Suppressor macrophage (primary cell): ENCODE measurements at places on chromosomes 7 and 10.

DNA sequence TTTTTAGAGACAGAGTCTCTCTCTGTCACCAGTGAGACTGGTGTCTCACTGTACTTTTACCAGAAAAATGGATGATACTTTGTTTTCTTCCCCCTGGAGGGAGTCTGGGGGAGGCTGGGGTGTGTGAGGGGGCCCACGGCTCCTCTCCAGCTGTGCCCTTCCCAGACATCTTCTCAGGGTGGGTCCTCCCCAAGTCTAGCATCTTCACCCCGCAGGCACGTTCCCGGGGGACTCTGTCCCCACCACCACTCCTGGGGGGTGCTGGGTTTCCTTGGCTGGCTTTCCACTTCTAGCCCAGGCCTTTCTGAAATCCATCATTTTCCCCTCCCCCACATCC, 61.8 kb upstream of the MKRN1 start:
- no peak for DNase-seq

GRCh38 chr10:114806562-114807391, 14.8 kb upstream of the FHIP2A start:
- DNase-seq, result no peak

- no peak for DNase-seq
Measured at GRCh38 chr7:1555046-1555812, 776 bp downstream of the TMEM184A start.

GRCh38 chr10:79344502-79345195, 2.6 kb upstream of the PPIF start:
- peak; percentile 62 for DNase-seq

- no peak for DNase-seq
Measured at GRCh38 chr10:63132651-63133055, 475 bp upstream of the NRBF2 start.

DNA sequence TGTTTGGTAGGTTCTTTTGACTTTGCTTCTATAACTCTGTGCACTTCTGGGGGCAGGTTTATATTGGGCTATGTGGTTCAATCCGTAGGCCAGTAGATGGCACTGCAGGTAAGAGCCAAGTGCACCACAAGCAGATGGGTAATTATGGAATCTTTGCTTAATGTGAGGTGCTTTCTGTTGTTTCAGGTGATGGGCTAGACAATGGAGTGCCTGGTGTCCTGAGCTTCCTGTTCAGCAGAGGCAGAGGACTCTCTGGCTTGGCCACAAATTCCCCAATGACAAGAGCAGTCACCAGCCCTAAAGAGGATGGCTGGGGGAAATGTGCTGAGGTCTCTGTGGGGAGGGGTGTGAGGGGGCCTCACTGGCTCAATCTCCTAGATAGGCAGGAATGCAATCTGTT, 455.0 kb downstream of the CCSER2 start:
- no peak for DNase-seq

GRCh38 chr10:111137007-111137406, 60.2 kb downstream of the ADRA2A start:
- DNase-seq, result no peak
